CD4-positive, alpha-beta T cell treated with Interleukin-10 for 1 hour (primary cell): ENCODE measurements at places on chromosomes 5 and 9.

DNA sequence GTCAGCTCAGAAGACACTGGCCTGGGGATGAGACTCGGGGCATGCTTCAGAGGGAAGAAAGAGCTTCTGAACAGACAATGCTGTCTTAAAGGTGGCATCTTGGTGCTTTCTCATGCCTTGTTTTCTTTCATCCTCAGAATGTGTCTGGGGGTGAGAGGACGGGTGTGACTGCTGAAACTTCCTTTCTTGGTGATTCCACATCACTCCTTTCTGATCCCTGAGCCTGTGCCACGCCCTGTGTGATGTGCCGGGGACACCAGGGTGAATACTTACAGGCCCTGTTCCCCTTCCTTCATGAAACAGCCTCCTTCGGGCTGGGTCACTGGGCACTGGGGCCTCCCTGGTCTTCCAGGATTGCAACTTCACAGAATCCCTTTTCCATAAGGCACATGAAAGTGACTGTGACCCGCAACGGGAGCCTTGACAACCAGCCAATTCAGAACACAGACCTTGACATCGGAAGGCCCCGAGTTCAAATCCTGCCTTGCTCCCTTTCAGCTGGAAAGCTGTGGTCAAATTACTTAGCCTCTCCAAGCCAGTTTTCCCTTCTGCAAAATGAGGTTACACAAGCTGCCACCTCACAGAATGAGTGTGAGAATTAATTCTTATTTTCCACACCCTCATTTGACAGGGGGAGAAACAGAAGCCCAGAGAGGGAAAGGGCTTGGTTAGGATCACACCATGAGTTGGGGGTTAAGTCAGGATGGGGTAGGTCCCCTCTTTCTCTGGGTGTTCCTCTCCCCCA, 44.1 kb upstream of the IL17B start:
- no peak for DNase-seq

DNA sequence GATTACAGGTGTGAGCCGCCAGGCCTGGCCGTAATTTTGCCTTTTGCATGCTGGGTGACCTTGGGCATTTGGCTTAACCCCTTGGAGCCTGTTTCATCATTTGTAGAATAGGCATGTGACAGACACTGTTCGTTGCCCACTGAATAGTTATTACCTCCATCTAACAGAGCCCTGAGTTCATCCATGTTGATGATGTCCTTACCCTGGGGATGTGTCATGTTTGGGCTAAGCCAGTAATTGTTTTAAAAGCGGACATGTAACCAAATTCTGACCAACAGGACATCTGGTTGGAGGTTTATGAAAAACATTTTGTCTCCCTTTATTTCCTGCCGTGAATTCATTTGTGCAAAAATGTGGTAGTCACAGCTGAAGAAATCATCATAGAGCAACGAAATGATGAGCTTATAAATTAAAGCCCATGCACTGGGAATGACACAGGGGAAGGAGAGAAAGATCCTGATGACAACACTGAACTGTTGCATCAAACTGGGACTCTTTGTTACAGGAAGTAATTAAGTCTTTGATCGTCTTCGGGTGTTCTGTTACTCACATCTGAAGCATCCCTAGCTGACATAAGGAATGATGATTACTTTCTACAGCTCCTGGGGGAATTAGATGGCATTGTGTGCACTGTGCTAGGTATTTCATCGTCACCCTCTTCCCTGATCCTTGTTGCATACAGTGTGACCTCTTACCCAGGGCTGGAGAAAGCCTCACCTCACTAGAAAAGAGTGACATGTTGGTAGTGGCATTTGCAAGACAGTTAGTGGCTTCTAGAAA, 117.8 kb downstream of the FGF18 start:
- no peak for DNase-seq

- DNase-seq = no peak
Observed at GRCh38 chr9:101574731-101575333, 19.9 kb downstream of the PPP3R2 start.

- no peak for DNase-seq
Observed at GRCh38 chr5:176743136-176743861, 67.1 kb upstream of the UNC5A start.

GRCh38 chr5:435156-435790, 7.7 kb upstream of the EXOC3 start:
- DNase-seq = no peak

- DNase-seq = peak; percentile 68
Observed at GRCh38 chr5:150801117-150801927, 22.8 kb downstream of the SMIM3 start.

- no peak for DNase-seq
Observed at GRCh38 chr5:102531506-102531905, 32.7 kb upstream of the SLCO6A1 start.

- DNase-seq = no peak
Observed at GRCh38 chr9:96512240-96512639, 62.3 kb downstream of the HABP4 start.

DNA sequence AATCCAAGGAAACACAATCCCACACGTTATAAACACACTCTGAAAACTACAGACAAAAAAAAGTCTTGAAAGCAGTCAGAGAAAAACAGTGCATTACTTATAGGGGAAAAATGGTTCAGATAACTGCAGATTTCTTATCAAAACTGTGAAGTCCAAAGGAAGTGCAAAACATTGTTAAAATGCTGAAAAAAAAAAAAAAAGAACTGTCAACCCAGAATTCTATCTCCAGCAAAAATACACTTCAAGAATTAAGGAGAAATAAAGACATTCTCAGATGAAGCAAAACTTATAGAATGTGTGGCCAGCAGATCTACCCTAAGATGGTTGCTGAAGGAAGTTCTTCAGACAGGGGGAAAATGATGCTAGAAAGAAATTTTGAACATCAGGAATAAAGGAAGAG, 40.4 kb downstream of the ADAMTS2 start:
- DNase-seq = no peak

DNA sequence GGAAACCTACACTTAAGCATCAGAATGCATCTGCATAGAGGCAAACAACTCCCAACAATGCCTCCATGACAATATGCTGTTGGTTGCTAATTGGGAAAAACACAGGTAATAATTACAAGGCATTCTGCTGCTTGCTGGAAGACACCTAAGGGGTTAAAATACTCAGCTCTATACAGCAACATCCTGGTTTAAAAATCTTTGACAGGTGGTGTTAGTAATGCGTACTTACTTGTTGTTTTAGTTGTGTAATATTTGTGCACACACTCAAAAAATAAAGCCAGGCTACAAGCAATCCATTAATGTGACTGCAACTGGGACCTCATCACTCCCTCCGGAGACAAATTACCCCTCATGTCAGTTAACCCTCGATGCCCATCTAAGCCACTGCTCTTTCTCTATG, 126.3 kb upstream of the ELL2 start:
- DNase-seq = no peak

DNA sequence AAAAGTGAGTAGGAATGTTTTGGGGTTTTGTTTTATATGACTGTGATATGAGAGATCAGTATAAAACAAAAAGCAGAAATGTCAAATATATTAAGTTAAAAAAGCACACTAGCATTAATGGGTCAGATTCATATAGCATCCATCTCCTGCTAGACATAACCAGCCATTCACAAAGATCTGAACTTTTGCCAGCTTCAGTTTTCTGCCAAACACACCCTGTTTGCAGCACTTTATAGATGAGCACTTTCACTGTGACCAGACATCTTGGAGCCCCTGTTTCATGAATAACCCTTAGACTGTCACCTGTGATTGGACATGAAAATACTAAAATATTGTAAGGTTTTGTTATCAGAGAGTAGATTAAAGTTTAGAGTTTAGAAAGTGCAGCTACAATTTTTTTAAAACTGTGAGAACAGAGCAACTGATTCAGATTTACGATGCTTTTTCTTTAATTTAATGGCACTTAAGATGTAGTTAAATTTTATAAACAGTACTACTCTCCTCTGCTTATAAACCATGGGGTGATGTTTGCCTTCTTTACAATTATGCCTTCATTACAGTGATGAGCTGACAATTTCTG, 142.6 kb downstream of the KCTD16 start:
- DNase-seq = no peak

DNA sequence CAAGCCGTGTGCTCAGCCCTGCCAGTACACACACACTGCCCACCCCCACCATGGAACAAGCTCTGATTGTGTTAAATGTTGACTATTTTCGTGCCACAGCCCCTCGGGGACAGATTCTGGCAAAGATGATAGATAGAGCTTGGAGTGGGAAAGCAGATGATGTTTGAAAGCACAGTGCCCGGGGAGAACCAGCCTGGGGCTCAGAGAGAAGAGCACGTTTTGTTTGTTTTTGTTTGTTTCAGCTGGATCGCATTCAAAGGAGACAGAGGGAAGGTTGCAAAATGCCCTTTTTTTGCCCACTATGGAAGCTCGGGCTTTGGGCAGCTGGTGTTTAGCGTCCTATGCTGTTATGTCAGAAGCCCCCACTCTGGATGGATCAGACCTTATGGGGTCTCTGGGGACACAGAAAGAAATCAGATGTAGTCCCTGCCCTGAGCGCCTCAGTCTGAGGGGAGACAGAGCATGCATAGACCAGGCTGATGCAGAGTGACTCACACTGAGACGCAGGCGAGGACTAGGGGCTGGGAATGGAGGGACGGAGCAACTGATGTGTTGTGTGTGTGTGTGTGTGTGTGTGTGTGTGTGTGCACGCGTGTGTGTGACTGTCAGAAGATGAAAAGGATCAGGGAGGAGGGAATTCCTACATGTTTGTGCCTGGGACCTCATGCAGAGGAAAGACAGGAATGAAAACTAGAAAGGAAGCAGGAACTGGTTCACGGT, 229.7 kb downstream of the MELK start:
- DNase-seq = no peak

DNA sequence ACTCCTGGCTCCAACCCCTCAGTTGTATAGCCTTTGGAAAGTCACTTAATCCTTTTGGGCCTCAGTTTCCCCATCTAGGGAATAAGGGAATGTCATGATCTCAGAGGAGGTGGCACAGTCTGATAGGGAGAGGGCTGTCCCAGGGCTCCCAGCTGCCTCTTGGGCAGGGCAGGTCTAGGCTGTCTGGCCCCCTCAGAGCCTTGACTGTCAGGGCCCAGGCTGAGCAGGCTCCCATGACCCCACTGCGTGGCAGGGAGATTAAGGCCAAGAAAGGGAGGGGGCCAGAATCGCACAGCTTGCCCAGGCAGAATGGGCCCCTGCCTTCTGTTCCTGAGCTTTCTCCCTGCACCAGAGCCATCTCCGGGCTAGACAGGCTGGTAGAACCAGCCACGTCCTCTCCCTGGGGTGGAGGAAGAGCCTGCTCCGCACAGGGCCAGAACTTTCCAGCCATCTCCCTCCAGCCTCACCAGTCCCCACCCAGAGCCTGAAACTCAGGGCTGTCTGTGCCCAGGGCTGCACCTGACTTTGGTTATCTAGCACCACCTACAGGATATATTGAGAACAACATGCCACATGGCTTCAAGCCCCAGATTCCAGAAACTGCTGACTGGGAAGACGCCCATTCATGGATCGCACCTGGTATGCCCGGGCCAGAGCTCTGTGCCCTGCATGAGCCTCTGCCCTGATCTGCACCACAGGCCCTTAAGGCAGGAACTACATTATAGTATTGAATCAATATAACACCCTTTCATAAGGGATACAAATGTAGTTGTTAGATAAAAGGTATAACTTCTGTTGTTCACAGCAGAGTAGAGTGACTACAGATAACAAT, 32.1 kb downstream of the NAIF1 start:
- DNase-seq = peak; percentile 85

DNA sequence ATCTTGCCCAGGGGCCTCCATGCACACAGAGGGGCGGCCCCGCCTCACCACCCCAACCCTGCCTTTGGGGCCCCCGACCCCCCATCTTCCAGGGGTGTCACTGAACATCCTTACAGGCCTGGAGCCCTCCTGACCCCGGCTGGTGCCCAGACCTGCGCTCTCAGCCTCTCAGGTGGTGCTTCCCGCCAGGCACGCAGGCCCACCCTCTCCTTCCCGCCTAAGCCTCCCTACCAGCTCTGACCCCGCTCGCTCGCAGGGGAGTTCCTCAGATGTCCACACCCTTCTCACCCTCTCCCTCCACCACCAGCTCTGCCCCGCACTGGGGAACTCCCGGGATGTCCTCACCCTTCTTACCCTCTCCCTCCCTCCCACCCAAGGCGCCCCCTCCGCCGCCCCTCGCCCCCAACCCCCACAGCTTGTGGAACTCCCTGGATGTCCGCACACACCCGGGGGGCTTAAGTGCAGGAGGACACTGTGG, 12.3 kb upstream of the QRFP start:
- DNase-seq = no peak

DNA sequence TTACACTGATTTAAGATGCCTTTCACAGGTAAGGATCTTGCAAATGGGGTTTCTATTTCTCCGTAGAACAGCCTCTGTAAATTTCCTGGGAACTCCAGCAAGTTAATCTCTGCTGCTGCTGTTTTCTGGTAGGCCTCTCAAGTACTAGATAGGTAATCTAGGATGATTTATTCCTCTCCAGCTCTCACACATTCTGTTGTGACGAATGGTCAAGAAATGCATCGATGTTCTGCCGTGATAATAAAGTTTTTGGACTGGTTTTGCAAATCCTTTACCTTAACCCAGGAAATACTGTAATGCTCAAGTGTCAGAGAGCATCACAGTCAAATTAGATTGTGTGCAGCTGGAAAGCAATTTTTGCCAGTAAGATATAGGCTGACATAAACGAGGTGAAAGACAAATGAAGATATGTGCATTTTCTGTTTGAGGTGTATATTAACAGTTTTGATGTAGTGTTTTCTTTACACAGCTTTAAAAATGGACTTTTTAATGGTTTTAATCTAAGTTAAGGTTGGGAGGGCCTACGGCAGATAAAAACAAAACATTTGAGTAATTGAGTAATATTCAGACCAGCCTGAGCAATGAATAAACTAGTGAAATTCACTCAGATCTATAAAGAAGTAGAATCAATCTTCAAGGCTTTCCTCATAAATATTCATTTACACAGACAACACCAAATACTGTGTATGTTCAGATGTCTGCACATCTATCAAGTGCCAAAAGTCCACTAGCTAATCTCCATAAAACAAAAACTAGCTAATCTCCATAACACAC, 300.6 kb upstream of the EDIL3 start:
- no peak for DNase-seq

GRCh38 chr5:55521881-55522280, 12.9 kb downstream of the PLPP1 start:
- DNase-seq = no peak

- no peak for DNase-seq
Observed at GRCh38 chr9:81395676-81396054, 293.7 kb downstream of the TLE1 start.

DNA sequence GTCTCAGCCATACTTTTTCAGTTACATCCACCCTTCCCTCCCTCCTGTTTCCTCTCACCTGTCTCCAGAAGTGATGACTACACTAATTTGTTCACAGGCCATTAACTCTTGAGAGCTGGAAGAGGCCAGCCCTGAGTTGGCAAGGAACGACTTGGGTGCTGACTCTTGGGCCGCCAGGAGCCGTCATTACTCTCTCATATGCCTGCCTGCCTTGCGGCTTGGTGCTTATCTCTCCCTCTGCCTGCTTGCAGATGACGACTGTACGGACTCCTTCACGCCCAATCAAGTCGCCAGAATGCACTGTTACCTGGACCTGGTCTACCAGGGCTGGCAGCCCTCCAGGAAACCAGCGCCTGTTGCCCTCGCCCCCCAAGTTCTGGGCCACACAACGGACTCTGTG, 66.1 kb downstream of the PAPPA start:
- DNase-seq = no peak

- no peak for DNase-seq
Observed at GRCh38 chr5:58932057-58932612, 349.3 kb downstream of the RAB3C start.
